ENCODE measurements at places on chromosomes 12 and 14.

DNA sequence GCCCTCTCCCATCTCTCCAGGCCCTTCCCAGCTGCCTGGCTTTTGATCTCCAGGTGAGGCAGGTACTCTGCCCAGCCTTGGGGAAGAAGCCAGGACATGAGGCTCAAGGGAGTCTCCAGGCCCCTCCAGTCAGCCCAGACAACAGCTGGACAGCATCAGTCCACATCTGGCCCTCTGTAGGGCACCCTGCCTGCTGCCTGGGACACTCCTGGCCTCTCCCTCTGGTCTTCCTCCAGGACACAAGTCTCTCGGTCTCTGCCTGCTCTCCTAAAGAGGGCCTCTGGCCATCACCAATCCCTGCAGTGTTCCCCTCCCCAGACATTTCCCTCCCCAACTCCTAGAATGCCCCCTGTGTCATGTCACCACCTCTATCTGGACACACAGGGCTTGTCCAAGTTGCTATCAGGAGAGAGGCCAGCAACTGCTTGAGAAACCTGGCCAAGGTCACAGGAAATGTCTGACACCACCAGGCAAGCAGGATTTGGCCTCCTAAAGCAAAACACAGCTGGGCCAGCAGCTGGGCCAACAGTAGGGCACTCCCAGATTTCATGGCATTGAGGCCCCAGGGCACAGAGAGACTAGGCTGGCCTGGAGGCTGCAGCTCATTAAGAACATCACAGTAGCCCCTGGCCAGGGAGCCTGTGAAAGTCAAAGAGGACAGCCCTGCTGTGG is 29.0 kb downstream of the LTBP2 start:
- DNase-seq: no peak

DNA sequence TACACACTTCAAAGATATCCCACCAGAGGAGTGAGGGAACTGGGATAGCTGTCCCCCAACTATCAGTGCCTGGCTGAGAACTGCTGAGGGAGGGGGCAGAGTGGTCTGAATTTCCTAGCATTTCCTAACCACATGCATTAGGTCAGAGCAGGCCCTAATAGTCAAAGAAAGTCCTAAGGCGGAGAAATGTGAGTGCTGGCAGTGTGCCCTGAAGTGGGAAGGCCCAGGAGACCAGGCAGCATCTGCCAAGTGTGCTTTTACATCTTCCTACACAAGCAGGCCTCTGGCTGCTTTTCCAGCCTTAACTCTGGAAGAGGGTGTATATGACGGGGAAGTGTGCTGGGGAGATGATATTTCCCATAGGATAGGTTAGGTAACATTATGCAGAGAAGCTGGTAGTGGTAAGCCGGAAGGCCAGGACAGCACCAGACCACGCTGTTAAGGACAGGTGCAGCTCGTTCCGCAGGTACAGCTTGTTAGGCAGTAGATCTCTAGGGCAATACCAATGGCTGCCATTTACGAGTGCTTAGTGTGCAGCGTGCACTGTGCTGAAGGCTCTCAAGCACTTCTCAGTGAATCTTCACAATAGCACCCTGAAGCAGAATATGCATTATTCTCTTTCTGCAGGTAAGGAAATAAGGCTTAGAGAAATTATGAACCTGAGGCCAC is 9.1 kb upstream of the CCDC198 start:
- DNase-seq: no peak

DNA sequence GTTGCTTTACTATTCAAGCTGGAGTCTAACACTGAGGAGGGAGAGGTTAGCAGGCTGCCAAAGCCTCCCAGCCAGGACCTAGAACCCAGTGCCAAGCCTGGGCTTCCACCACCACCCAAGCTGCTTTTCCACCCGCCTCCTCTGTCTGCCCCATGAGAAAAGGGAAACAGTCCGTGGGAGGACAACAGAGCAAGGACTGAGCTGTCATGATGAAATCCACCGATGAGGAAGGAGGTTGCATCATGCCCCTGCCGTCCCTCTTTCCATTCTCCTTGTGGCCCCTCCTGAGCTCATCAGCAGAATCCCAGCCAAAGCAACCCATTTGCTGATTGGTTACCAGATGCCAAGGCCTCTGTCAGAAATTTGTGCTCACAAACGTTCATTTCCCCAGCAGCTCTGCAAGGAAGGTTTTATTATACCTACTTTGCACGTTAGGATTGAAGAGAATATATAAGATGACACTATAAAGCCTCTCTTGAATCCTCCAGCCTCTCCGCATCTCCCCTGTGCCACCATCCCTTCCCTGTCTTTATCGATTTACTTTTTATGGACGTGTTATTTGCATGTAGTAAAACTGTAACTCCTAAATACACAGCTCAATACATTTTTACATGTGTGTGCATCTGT is 6.3 kb upstream of the SERPINA1 start:
- peak; percentile 99 for DNase-seq

DNA sequence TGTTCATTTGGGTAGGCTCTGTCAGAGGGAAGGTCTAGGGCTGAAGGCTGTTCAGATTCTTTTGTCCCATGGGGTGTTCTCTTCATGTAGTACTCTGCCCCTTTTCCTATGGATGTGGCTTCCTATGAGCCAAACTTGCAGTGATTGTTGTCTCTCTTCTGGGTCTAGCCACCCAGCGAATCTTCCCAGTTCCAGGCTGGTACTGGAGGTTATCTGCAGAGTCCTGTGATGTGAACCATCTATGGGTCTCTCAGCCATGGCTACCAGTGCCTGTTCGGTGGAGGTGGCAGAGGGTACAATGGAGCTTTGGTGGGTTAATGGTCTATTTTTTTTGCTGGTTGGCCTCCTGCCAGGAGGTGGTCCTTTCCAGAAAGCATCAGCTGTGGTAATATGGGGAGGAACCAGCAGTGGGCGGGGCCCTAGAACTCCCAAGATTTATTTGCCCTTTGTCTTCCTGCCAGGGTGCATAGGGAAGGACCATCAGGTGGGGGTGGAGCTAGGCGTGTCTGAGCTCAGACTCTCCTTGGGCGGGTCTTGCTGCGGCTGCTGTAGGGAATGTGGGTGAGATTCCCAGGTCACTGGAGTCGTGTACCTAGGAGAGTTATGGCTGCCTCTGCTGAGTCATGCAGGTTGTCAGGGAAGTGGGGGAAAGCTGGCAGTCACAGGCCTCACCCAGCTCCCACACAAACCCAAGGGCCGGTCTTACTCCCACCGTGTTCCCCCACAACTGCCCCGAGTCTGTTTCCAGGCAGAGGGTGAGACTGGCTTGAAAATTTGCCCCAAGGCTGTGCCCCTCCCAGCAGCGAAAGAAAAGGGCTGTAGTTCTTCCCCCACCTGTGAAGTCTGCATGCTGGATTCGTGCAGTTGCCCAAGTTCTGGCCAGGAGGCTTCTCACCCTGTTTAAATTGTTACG is 17.5 kb downstream of the MTRFR start:
- DNase-seq: no peak

DNA sequence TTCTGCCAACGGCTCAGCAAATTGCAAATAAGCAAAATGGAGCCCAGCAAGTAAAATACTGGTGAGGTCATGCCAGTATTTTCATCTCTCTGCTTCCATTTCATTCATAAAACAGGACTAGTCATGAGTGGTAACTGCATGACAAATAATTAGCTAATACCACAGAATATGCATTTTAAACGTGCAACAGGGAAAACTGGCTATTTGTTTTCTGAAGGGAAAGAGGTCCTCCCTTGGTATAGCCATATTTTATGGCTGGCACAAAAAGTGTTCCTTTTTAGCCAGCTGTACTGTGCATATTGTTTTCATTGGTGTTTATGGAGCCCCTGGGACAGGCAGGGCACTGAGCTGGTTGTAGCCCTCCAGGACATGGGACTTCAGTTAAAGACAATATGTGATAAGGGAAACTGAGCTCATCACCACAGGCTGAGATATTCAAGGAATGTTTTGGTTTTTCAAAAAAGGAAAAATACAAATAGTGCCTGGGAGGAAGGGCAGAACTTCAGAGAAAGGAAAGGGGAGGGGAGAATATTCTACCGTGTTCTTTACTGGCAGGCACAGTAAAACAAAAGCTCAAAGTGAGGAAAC is 26.1 kb upstream of the FOXN3 start:
- peak; percentile 66 for DNase-seq

GRCh38 chr12:119051474-119051873 is 70.1 kb downstream of the SRRM4 start:
- DNase-seq: no peak

GRCh38 chr14:69321601-69322330 is 61.8 kb downstream of the GALNT16 start:
- DNase-seq: no peak

GRCh38 chr14:68806526-68807147 is 13.8 kb upstream of the ZFP36L1 start:
- DNase-seq: peak; percentile 67

DNA sequence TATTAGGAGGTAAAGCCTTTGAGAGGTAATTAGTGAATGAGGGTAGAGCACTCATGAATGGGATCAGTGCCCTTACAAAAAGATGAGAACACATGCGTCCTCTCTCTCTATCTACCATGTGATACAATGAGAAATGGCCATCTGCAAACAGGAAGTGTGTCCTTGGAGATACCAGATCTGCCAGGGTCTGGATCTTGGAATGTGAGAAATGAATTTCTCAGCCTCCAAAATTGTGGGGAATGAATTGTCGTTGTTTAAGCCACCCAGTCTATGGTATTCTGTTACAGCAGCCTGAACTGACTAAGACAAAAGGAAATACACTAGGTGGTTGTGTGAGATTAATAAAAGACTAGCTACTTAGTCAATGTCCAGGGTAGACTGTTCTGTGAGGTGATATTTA is 366.6 kb downstream of the NELL2 start:
- no peak for DNase-seq

- DNase-seq: peak; percentile 86
These were observed 6.1 kb downstream of the SDR39U1 start for GRCh38 chr14:24436355-24437019.

- no peak for DNase-seq
These were observed 55.3 kb downstream of the ISCA2 start for GRCh38 chr14:74548881-74549280.

GRCh38 chr12:128606051-128606450 is 217.7 kb downstream of the SLC15A4 start:
- no peak for DNase-seq

- DNase-seq: no peak
These were observed 31.0 kb upstream of the GALNT9 start for GRCh38 chr12:132360410-132360809.

- no peak for DNase-seq
These were observed 185.2 kb downstream of the CRADD start for GRCh38 chr12:93862424-93862823.

DNA sequence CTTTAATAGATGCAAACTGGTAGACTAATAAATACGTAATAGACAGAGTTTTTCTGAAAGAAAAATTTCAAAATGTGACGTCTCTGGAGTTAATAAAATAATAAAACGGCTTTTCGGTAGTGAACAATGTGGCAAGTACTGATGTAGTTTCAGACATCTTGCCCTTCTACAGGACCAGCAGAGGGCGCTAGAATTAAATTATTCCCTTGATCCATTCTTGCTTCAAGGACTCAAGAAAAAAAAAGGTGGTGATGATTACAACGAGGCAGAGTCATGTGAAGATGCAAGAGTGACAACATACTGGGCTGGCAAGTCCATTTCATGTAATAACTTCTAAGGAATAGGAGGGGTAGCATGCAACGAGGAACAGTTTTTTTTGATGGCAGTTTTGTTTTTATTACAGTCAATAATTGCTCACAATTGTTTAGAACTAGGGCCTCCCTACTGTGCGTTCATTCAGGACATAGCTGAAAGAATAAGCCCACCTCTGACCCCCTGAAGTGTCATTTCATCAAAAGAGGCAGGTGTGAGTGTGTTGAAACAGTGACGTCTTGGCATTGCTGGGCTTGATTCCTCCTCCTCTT is 101.0 kb upstream of the GZMB start:
- peak; percentile 82 for DNase-seq

- DNase-seq: peak; percentile 33
These were observed 24.9 kb downstream of the VPS37B start for GRCh38 chr12:122870867-122871664.

- no peak for DNase-seq
These were observed 274.1 kb downstream of the PCNX1 start for GRCh38 chr14:71181215-71182003.

DNA sequence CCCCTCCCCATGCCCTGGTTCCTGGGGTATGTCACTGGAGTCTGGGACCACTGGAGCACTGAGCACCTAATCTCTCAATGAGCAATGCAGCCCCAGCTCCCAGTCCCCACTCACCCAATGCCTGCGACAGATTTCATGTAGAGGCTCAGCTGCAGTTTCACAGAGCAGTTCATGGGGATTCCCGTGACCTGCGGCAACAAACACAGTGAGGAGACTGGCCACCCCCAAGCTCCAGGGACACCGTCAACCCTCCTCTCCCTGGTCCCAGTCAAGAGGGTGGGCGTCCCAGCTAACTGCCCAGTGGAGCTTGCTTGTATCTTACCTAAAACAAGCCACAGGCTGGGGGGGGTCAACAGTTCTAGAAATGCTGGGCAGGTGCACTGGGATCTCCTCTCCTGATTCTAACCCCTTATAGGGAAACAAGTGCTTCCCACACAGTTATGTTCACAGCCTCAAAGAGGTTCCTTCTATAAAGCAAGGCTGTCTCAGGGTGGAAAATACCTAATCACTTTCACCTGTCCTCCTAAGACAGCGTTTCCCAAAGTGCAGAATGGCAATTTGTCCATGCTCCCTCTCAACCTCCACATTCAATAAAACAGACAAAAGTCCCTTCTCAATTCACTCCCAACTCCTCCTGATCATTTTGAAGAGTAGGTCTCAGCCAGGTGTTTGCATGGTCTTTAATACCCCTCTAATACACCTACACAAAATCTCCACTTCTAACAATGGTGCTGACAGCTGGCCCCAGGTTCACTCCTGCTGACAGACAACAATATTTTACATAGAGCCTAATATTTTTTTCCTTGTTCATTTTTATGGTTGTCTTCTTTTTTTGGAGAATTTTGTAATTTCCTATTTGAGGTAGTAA is 68.3 kb downstream of the SCARB1 start:
- DNase-seq: no peak

- peak; percentile 33 for DNase-seq
These were observed 1.9 kb upstream of the GPR33 start for GRCh38 chr14:31489691-31490090.

GRCh38 chr12:61220337-61220736 is 1039.9 kb upstream of the USP15 start:
- no peak for DNase-seq

- peak; percentile 65 for DNase-seq
These were observed 20.2 kb upstream of the DUSP16 start for GRCh38 chr12:12582895-12583303.

GRCh38 chr12:28578361-28578760 is 388.1 kb downstream of the CCDC91 start:
- DNase-seq: no peak

GRCh38 chr12:131909081-131909751 is 14.8 kb downstream of the ULK1 start:
- no peak for DNase-seq

DNA sequence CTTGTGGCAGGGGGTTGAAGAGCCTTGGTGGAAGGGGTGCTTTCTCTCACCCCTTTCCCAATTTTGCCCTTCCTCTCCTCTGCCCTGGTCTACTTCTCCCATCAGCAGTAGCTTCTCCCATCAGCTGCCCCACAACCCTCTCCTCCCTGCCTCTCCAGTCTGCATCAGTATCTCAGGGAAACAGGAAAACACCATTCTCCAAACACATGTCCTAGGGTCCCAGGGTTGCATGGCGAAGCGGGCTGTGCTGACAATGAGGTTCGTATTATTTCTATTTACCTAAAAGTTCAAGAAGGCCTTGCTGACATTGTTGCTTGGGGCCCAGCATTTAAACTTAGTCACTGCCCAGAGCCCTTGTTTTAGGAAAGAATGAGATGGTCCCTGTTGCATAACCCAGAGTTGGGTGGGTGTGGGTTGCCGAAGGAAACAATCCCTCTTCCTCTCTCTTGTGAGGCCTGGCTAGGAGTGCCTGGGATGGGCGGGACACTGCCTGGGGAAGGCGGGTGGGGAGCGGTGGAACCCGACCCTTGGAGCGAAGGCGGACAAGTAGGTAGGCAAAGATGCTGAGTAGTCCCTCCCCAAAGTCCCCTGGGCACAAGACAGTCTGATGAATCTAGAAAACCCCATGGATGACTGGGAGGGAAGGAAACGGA is 1.3 kb upstream of the IGFBP6 start:
- DNase-seq: peak; percentile 73

All from suppressor macrophage treated with lipopolysaccharide for 1 hour (primary cell).